ENCODE measurements at places on chromosomes 16 and 17.

- DNase-seq: no peak
These were observed 7.5 kb downstream of the VASN start for GRCh38 chr16:4378999-4379690.

DNA sequence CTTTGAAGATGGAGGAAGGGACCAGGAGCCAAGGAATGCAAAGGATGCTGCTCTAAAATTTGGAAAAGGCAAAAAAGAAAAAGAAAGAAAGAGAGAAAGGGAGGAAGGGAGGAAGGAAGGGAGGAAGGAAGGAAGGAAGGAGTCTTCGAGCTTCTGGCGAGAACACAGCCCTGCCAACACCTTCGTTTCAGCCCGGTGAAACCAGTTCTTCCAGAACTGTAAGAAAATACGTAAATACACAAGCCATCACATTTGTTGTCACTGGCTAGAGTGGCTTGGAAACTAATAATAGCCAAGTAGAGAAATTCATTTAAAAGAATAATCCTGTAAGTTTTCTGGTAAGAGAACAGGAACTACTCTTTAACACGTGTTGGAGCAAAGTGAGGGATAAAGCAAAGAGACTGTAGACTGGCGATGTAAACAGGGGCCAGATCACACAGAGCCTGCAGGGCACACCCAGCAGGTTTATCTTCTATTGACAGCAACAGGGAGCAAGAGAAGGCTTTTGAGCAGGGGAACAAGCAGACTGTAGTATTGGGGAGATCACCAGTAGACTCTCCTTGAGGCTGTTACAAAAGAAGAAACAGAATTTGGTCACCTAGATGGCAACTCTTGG lies 188.7 kb upstream of the MPHOSPH6 start:
- no peak for DNase-seq

- DNase-seq: no peak
These were observed 6.2 kb downstream of the ADCY9 start for GRCh38 chr16:4110065-4110464.

DNA sequence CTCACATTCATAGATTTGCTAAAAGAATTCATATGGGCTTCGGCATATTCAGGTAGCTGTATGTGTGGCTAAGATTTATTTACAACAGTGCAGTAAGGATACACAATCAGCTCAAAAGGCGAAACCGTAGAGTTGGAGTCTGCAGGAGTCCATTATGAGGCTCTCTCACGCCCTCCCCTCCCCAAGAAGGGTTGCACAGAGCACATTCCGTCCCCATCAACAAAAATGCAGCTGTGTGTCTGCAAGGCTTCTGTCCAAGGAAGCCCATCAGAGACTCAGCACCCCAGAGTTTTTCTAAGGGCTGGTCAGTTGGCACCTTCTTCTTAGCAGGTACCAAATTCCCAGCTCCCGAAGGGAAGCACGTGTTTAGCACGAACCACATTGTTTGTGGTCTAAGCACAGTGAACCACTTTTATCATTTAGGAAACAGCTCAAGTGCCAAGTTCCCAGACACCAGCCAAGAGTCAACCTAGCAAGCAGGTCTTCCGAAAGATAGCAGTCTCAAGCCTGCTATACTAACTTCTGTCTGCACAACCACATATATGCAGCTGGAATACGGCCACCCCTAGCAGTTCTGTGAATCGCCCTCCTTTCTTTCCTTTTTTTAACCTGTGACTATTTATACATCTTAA lies 28.5 kb upstream of the MEAK7 start:
- DNase-seq: no peak

- DNase-seq: no peak
These were observed 5.2 kb upstream of the SPATA2L start for GRCh38 chr16:89706518-89707260.

GRCh38 chr16:10652730-10653590 lies 41.8 kb downstream of the TEKT5 start:
- no peak for DNase-seq

DNA sequence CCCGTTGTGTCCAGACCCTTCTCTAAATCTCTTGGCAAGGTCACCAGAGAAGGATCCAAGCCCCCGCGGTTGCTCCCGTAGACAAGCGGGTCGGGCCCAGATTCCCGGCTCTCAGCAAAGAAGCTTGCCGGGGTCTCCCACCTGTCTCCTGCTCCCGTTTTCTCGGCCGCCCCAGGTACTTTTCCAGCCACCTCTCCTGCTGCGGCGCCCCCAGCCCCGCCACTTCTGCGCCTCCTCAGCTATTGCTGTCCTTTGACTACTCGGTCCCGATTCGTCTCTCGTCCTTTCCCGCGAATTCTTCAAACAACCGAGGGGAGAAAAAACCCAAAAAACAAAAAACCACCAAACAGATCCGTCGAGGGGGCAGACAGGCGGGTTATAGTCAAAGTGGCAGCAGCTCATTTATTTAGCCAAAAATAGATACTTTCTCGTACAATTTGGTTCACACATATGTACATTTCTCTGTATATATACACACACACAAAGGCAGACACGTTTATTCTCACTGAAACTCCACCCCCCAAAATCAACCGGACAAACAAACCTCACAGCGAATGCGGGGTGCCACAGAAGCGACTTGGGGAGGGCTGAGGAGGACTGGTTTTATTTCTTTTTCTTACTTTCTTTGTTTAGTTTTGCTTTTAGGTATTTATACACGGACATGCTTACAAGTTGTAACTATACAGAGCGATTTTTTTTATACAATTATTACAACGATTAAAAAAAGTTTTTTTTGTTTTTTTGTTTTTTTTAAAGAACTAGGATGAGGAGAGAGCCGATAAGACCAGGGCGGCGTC lies 3.5 kb downstream of the IRX3 start:
- no peak for DNase-seq

DNA sequence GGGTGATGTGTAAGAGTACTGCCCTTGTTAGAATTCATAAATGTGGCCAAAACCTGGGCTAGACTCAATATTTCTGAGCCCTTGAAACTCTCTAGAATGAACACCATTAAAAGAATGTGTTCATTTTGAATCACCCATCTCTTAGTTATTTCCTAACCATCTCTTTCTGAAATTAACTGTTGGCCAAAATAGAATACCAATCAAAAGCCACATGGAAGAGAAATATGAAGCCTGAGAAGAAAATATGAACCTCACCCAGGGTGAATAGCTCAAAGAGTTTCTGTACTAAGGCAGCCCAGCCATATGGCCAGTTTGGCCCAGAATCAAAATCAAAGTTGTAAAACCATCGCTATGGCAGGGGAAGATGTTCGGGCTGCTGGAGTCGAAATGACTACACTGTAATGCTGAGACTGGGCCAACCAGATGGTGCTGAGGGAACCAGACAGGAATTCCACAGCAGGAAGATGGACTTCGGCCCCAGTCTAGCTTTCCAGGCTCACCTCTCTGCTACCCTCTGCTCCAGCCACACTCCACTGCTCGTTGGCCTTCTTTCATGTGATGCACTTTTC lies 154.3 kb upstream of the ZFHX3 start:
- DNase-seq: no peak

GRCh38 chr17:45011767-45012166 lies 39.7 kb downstream of the DCAKD start:
- DNase-seq: no peak

GRCh38 chr17:80187090-80187489 lies 17.3 kb downstream of the CARD14 start:
- DNase-seq: no peak

- DNase-seq: no peak
These were observed 12.5 kb upstream of the C1QTNF8 start for GRCh38 chr16:1108299-1109252.

DNA sequence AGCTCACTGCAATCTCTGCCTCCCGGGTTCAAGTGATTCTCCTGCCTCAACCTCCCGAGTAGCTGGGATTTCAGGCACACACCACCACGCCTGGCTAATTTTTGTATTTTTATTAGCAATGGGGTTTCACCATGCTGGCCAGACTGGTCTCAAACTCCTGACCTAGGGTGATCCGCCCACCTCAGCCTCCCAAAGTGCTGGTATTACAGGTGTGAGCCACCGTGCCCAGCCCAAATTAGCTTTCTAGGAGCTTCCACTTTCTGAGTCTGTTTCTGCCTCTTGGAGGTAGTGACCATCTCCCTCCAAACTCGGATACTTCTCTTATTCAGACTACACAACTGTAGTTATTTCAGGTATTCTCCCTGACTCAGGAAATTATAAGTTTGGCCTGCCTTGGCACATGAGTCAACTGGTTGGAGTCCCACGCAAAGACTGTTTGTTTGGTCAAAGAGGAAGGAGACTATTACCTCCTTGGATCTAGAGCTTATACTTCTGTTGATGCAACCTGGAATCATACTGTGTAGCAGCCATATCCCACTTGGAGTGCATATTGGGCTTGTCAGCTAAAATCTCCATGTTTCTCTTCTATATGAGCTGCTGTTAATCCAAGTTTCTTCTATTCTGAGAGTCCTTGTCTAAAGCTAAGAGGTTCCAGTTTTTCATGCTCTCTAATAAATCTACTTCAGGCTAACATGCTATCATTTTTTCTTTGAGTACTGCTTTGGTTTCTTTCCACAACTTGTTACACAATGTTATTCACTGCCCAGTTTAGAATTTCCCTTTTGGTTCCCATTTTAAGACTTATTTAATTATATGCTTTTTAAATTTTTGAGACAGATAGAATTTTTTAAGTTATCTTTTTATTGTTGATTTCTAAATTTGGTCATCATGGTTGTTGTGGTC lies 7.5 kb downstream of the IL4R start:
- no peak for DNase-seq

DNA sequence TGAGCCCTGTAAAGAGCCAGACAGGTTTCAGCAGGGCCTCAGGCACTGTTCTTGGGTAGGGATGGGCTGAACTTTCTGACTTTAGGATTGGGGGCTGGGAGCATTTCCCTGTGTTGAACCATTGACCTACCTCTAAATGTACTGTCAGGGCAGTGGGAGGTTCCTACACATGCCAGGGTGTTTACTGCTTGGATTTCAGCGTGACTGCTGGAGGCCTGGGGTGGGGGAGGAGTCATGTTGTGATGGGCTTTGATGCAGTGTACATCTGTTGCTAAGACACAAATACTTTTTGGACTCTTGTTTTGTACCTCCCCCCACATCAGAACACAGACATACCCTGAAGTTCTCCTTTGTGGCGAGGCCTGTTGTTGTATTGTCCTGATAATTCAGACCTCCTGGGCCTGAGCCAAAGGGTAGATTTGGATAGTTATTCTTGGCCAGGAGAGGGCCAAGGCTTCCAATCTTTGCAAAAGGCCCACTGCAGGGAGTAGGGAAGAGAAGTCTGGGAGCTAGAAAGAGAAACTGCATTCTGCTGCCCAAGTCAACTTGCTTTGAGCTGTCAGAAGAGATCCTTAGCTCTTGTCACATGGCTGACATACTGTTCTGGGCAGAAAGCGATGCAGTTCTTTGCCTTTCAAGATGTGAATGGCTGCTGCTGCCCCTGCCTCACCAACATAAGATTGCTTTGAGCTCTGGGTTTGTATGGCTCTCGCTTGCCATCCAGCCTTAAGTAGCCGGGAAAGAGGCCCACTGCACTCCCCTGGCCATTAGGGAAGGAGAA lies 3.7 kb downstream of the NFE2L1 start:
- DNase-seq: no peak

DNA sequence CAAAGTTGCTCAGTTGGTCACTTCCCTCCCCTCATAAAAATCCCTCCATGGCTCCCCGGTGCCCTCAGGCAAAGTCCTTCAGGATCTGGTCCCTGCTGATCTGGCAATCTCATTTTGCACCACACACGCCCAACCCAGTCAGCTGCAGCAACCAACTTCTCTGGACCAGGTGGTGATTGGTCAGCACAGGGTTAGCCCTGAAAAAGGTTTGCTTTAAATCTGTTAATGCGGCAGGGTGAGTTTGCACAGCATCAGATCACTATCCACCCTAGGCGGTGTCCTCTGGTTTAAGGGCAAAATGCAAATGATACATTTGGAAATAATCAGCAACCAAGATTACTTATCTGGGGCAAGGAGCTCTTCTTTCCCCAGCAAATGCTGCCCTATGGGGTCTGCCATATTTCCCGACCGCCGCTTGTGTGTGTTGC lies 42.9 kb upstream of the TNRC6C start:
- DNase-seq: no peak

- no peak for DNase-seq
These were observed 63.3 kb upstream of the HSBP1 start for GRCh38 chr16:83744441-83744981.

GRCh38 chr17:59634632-59635541 lies 15.2 kb downstream of the CLTC start:
- DNase-seq: no peak

- no peak for DNase-seq
These were observed 367.6 kb upstream of the ERCC4 start for GRCh38 chr16:13552062-13552959.

- DNase-seq: no peak
These were observed 8.3 kb downstream of the LIG3 start for GRCh38 chr17:34988644-34989043.

DNA sequence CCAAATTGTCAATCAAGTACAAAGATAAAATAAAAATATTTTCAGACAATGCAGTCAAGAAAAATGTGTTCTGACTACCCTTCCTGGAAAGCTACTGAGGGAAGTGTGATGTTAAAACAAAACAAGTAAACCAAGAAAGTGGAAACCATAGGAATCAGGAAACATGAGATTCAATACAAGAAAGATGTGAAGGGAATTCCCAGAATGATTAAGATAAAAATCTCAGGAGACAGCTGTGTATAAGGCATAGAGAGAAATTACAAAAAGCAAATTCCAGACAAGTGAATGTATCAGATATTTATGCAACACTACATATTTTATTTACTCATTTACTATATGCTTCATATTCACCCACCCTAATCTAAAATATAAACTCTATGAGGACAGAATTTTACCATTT lies 32.2 kb downstream of the TRIM37 start:
- DNase-seq: no peak

DNA sequence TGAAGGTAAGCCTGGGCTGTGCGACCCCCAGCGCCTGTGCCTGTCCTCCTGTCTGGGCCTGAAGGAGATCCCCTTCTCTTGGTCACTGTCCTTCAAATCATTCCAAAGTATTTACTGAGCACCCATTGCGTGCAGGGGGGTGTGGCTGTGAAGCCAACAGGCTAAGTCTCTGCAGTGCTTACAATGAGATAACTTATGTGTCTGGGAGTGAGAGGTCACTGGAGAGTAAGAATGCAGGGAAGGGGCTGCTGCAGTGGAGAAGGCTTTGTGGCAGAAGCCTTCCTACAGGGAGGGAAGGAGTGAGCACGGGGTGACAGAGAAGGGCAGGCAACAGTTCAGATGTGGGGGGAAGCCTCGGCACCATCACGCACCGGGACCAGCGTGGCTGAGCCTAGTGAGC lies 11.2 kb upstream of the SMIM5 start:
- DNase-seq: no peak
